Body of pancreas (tissue), 4 donors: ENCODE measurements at places on chromosomes 7 and 10. TPM values are rescaled to one million over a fixed set of nuclear protein-coding genes. Genes with fewer than 3 reads are reported as not detected.

The FAM25A gene
- total RNA-seq: not detected

The SAMD9 gene
- total RNA-seq: 4.9 TPM

The SEC23IP gene
- 10.1 TPM for total RNA-seq

The H2BK1 gene
- not detected for total RNA-seq

The FOXP2 gene
- 16.6 TPM for total RNA-seq

The STEAP2 gene
- 9.2 TPM for total RNA-seq

The ASZ1 gene
- total RNA-seq: not detected

The IGFBP3 gene
- 100 TPM for total RNA-seq

- DNase-seq: no peak
Observed at GRCh38 chr10:122132331-122132755, 138.8 kb upstream of the BTBD16 start.

DNA sequence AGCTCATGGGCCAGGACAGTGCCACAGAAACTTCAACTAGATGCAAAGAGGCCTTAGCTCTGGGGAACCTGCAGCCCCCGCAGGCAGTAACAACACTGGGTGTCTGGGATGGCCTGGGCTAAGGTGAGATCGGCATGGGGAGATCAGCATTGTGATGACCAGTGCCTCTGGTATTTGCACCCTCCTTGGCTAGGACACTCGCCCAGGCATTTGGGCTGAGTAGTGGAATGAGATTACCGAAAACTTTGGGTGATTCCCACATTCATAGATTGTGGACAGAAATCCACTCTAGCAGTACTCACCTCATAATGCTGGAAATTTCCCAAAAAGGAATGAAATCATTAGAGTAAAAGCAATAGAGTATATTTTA, 70.6 kb upstream of the ZMIZ2 start:
- DNase-seq: no peak

GRCh38 chr7:73668103-73668885, 663 bp downstream of the VPS37D start:
- no peak for DNase-seq

DNA sequence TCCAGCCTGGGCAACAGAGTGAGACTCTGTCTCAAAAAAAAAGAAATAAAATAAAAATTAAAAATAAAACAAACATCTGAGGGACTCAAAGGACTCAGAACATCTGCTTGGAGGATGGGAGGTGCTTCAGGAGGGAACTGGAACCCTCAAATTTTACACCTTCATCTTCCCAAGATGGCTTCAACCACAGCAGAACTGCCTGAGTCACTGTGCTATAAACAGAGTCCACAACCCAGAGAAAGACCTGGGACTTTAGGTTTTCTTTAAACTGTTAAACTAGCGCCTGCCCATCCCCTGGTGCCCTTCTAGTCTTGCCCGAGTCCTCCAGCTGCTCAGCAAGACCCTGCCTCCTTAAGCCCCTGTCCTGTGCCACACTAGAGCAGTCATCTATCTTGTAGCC, 40.8 kb downstream of the RGS10 start:
- DNase-seq: no peak

GRCh38 chr10:95308389-95309302, 17.8 kb upstream of the PDLIM1 start:
- peak; percentile 90 for DNase-seq

- DNase-seq: no peak
Observed at GRCh38 chr10:33067917-33068316, 109.9 kb upstream of the ITGB1 start.

GRCh38 chr10:64115471-64115870, 594.3 kb downstream of the REEP3 start:
- no peak for DNase-seq

- peak; percentile 32 for DNase-seq
Observed at GRCh38 chr7:40015790-40016296, 65.8 kb downstream of the CDK13 start.

- DNase-seq: no peak
Observed at GRCh38 chr10:90652519-90652918, 205.3 kb downstream of the HTR7 start.

DNA sequence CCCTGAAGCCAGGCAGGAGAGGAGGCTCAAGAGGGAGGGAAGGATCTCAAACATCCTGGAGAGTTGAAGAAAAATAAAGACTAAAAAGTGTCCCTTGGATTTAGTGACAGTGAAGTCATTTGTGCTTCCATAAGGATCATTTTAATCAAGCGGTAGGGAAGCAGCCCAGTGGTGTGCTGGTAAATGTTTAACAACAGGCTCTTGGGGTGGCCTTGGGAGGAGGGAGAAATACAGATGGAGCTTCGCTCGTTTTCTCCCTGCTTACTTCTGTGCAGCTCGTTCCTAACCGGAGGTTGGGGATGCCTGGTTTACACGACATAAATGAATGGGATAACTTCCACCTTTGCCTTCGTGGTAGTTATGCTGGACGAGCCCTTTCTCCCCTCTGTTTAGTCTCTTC, 140.0 kb downstream of the CAMK1D start:
- peak; percentile 35 for DNase-seq
